ENCODE measurements at places on chromosomes 5 and 9.

DNA sequence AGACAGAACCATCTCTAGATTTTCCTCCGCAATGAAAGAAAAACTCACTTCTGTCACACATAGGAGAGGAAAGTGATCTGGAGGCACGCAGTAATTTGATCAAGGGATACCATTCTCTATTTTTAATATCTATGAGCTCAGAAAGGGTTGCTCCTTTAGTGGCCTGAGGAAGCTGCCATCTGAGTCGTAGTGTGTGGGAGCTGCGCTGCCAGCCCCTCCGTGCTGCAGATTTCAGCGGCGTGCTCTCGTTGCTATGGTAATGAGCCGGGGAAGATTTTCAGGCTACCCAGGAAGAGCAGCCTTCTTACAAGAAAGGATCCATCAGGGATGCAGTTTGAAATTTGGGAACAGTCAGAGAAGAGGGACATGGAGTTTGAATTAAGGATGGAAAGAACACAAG is 17.1 kb upstream of the GOLM1 start:
- DNase-seq: no peak

- no peak for DNase-seq
These were observed 1219.3 kb upstream of the WWC1 start for GRCh38 chr5:167071981-167072610.

DNA sequence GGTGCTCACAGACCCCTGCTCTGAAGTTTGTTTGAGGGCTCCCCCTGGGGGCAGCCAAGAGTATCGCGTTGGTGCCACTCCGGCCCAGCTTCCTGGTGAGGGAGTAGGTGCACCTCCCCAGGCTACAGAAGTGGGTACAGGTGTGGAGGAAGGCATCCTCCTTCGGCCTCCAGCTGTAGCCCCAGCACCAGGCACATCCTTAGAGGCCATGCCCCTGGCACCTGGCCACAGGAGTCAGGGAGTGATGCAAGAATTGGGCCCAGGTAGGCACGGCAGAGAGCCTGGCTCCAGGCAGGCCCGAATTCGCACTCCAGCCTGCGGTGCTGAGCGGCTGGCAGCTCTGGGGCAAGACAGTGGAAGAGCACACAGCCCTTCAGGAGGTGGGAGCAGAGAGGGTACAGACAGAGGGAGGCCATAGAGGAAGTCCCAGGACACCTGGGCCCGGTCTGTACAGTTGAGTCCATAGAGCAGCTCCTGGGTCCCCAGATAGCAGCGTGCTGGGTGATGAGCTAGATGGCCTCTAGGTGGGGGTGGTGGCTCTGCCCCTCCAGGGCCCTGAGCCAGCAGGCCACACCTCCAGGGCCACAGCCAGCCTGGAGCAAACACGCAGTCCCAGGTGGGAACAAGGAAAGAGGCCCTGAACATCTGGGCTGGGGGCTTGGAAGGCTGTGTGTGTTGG is 2.4 kb downstream of the SAPCD2 start:
- DNase-seq: peak; percentile 64

GRCh38 chr5:36730537-36731216 is 124.3 kb downstream of the SLC1A3 start:
- no peak for DNase-seq

DNA sequence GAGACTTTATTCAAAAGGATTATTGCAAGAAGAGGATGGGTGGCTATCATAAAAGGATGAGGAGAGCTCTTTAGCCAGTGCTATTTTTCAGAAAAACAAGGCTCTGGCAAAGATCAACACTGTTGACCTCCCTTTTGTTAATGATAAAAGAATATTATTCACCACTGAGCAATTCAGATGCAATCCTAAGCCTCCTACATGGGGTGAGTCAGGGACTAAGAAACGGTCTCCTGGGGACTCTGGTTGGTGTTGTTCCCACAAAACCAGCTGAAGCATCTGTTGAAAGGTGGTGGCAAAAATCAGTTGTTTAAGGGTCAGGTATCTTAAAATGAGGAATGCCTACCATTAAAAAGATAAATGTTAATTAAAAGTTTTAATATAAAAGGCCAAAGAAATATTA is 7.7 kb upstream of the GCNT1 start:
- no peak for DNase-seq

DNA sequence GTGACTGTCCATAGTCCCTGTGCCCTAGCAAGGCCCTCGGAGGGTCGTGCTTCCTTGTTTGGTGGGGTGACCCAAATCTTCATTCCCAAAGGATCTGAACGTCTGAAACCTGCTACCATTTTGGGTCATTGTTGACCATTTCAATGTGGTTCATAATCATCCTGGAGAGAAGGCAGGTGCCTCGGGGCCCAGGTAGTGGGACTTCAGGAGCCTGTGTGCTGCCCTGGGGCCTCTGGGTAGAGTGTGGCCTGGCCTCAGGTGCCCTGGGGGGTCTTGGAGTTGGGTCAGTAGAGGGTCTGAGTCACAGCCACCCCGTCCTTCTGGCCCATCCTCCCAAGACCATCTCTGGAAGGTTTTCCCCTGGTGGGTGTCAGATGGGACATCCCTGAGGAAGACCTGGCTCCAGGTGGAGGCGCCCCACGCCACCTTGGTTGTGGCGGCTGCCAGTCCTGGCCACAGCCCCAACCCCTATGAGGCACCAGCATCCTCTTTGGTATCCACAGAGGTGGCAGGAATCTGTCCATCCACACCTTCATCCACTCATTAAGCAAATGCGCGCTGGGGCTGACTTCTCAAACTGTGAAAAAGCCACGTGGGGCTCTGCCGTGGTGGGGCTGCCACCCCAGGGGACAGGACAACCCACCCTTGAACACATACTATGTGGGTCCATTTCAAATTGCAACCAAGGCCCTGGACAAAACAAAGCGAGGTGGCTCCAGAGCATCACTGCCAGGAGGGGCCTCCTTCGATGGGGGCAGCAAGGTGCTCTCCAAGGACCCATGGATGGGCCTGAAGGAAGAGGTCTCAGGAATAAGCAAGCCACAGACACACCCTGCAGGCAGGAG is 41.6 kb upstream of the FCN1 start:
- DNase-seq: no peak

DNA sequence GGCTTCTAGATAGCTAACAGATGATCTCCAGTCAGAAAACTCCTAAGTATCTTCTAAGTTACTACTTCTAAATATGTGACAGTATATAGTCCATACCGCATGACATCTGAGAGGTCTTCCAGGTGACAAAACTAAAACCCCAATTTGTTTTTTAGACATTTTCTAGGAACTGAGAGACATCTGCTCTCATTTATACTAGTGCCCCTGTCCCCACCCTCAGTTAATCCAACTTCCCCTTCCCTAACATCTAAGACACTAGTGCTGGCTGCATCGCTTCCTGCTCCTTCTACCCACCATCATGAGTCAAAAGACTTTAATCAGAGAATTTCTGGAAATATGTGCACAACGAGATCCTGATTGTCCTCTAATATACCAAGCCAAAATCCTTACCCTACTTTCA is 37.9 kb downstream of the FBXW11 start:
- DNase-seq: no peak

DNA sequence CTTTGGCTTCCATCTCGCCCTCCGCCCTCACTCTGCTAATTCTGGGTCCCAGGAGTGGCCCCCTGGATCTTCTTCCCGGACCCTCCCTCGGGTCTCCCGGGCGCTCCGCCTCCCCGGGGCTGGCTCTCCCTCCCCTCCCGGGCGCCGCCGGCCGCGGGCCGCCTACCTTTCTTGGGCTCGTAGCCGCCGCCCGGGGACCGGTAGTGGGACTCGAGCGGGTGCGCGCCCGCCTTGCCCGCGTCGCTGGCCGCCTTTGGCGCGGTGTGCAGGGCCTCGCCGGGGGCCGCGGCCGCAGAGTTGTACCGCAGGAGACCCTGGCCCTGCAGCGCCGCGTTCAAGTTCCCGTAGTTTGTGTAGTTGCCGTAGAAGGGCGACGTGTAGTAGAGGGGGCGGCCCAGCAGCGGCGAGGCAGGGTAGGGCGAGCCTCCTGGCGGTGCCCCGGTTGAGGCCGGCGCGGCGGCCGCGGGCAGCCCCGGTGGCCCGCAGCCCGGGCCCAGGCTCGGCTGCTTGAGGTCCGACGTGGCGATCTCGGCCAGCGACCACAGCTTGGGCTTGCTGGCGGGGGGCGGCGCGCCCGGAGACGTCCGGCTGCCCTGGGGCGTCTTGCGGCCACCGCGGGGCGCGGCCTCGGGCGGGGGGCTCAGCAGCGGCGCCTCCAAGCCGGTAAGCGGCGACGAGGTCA is 3.2 kb downstream of the IRX2 start:
- DNase-seq: no peak

DNA sequence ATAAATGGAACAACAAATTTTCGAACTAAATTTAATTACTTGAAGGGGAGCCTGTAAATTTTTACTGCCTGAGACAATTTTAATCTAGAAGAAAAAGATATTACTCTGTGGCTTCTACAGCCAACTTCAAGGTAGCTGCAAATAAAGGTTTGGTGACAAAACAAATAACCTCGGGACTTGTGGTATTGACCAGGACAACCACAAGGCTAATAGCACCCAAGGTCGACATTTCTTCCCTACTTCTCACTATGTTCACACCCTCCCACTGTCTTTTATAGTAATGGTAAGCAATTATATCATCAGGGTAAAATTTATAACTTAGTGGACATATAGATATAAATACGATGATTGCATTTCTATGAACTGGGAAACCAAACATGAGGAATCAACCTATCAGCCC is 67.9 kb upstream of the SPINK5 start:
- DNase-seq: no peak

DNA sequence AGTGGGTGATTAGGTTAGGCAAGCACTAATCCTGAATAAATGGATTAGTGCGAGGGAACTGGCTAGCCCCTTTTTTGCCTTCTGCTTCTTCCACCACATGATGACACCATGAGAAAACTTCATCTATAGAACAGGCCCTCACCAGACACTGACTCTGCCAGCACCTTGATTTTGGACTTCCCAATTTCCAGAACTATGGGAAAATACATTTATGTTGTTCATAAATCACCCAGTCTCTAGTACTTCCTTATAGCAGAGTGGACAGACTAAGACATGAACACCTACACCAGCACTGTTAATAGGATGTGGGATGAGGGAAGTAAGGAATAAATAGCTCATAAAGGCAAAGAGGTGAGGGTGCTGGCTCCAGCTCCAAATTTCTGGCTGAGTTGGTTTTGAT is 1.4 kb downstream of the ZNF622 start:
- no peak for DNase-seq

DNA sequence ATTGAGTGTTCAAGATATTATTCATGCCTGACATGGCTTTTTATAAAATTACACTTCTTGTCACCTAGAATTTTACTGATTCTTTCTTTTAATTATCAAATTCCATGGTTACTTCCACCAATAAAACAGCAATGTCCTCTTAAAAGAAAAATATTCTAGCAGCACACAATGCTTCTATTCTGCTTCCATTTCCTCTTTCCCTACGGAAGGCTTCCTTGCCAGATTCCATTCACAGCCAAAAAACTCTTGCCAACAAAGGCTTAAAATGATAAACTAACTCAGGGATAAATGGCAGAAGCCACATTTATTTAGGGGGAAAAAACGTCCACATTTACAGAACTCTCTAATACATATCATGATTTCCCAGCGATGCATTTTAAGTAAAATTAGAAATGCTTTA is 111.6 kb downstream of the CTNND2 start:
- no peak for DNase-seq

GRCh38 chr9:124659099-124659659 is 111.9 kb downstream of the NR6A1 start:
- no peak for DNase-seq

DNA sequence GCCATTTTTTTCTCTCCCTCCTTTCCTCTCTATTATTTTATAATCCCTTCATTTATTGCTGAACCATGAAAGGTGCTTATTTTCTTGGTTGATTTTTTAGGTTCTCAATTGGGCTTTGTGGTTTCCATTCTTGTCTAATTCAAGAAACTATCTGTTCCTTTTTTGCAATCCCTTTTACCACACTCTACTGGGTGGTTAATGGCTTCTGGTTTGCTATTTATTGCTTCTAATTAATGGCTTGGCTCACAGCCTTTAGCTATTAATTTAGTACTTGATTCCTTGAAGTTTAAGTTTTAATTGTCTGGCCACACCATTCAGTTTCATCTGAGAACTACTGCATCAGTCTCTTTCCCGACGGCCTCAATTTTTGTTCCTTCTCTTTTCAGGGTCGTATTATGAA is 5.6 kb downstream of the FRRS1L start:
- no peak for DNase-seq

DNA sequence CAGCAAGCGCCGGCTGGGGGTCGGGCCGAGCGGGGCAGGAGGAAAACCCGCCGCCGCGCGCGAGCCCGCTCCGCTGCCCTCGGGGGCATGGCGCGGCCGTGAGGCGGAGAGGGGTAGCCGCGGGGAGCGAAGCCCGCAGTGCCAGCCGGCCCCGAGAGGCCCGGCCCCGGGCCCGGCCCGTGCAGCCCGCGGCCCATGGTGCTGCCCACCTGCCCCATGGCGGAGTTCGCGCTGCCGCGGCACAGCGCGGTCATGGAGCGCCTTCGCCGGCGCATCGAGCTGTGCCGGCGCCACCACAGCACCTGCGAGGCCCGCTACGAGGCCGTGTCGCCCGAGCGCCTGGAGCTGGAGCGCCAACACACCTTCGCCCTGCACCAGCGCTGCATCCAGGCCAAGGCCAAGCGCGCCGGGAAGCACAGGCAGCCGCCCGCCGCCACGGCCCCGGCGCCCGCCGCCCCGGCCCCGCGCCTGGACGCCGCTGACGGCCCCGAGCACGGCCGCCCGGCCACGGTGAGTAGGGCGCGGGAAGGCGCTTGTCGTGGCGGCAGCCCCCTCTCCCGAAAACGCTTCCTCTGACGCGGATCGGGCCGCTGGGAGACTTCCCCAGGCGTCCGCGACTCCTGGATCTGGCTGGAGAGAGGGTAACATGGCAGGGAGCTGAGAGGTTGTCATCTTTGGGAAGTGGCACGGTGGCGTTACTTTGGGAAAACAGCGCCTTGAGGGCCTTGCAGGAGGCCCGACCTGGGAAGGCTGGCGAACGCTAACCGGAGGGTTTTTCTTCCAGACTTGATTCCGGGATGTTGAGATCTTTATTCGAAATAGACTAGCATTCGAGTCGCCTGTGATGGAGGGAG is 523 bp downstream of the MAML1 start:
- DNase-seq: peak; percentile 15

- DNase-seq: no peak
These were observed 310.2 kb downstream of the ARRDC3 start for GRCh38 chr5:91072881-91073280.

DNA sequence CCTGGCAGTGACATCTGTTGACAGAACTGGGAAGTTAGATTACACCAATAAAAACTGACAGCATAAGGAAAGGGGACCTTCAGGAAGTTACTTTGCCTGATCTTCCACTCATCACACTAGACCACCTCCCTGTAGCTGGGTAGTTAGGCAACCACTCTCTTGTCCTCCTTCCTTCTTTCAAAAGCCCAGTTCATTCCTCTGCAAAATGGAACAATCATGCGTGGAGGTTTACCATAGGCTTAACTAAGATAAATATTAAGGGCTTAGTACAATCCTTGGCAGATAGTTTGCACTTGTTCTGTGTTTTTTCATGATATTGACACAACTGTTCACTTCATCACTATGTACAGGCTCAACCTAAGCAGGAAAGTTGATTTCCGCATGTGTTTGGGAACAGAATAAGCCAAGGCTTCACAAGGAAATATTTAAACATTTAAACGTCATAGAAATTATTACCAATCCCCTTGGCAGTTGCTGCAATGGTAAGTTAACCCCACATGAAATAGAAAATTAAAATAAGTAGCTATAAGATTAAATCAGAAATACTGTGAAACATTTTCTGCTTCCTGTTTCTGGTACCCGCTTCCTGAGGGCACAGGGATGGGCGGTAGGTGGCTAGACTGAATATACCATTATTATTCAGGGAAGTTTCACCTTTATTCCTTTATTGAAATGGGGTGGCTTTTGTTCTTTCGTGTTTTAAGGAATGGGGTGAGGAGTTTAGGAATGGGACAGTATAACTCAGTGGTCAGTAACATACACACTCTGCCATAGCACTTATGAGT is 9.9 kb upstream of the PTGER4 start:
- DNase-seq: no peak

Measured in NT2/D1 (cell line).